Nucleus accumbens (tissue), 56 donors: ENCODE measurements at places on chromosomes 2 and 18.

GRCh38 chr2:151767536-151767935 lies 33.3 kb upstream of the NEB start:
- DNase-seq: no peak

- no peak for DNase-seq
These were observed 401.2 kb downstream of the GALR1 start for GRCh38 chr18:77650799-77651385.

GRCh38 chr2:88842656-88843460 lies 151.4 kb downstream of the RPIA start:
- no peak for DNase-seq

DNA sequence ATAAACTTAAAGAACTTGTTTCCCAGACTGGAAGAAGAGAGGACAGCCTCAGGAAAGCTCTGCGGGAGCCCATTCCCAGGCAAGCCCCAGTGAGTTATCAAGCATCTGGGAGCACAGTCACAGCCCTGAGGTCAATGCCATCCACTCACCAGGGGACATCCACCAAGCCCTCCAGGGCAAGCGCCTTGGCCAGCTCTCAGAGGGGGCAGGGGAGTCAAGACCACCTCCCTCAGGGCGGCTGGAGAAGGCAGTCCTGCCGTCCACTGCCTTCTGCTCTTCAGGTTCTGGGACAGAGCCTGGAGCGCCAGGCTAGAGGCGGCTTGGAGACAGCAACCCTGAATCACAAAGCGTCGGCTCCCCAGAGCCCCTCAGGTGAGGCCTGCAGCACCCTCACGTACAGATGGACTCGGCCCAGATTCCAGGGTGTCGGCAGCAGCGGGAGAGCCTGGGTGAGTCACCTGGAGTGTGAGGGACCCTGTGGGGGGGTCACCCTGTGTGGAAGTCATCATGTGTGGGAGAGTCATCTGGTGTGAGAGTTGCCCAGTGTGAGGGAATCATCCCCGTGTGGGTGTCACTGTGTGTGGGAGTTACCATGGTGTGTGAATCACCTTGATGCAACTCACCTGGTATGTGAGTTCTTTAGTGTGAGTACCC lies 100.9 kb upstream of the TEX51 start:
- DNase-seq: no peak

DNA sequence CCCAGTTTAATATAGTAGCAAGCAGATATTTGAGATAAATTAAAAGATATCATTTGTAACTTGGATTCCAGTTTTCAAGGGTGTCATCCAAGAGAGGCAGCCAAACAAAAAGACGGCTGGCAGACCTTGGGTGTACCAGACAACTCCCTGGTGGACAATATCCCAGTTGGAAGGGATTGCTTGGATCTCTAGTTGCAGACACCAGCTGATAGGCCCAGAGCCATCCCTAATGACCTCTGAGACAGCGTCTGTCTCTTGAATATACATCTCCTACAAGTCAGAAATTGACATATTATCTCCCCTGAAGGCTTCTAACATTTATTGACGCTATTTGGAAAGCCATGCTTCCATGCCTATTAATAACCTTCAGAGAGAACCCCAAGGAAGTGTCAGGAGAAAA lies 67.7 kb downstream of the ACVR1 start:
- no peak for DNase-seq

DNA sequence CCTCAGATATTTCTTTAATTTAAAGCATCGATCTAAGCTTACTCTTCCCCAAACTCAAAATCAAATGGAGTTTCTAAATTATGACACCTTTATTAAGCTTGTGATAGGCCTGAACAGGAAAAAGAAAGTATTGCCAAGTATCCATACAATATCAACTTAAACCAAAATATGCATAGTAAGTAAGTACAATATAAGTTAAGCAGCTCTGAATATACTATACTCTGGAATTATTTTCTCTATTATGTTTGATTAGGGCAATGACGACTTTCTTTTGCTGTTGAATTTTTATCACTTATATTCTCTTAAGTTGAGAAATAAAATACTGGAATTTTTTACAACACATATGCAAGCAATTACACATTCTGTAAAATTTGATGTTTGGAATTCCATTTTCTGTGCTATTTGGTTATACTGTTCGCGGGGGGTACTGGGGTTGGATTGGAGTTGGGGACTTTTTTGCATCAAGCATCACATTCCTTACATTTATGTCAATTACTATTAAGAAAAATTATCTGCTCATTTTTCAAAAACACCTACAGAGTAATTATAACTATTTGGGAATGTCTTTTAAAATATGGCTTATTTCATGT lies 2.2 kb downstream of the COL5A2 start:
- no peak for DNase-seq

- DNase-seq: no peak
These were observed 1.2 kb downstream of the CDK15 start for GRCh38 chr2:201807452-201807999.
